ENCODE measurements at places on chromosomes 16 and 17. TPM values are rescaled to one million over a fixed set of nuclear protein-coding genes. Genes with fewer than 3 reads are reported as not detected.

GRCh38 chr16:79104567-79104966 lies 496.0 kb downstream of the MAF start:
- H3K27ac ChIP-seq: no peak overlapping the region
- no peak overlapping the region for H3K4me3 ChIP-seq
- H3K4me1 ChIP-seq: no peaks in the 10 kb centered on the region
- DNase-seq: no peak
- H3K36me3 ChIP-seq: no peaks in the 10 kb centered on the region

DNA sequence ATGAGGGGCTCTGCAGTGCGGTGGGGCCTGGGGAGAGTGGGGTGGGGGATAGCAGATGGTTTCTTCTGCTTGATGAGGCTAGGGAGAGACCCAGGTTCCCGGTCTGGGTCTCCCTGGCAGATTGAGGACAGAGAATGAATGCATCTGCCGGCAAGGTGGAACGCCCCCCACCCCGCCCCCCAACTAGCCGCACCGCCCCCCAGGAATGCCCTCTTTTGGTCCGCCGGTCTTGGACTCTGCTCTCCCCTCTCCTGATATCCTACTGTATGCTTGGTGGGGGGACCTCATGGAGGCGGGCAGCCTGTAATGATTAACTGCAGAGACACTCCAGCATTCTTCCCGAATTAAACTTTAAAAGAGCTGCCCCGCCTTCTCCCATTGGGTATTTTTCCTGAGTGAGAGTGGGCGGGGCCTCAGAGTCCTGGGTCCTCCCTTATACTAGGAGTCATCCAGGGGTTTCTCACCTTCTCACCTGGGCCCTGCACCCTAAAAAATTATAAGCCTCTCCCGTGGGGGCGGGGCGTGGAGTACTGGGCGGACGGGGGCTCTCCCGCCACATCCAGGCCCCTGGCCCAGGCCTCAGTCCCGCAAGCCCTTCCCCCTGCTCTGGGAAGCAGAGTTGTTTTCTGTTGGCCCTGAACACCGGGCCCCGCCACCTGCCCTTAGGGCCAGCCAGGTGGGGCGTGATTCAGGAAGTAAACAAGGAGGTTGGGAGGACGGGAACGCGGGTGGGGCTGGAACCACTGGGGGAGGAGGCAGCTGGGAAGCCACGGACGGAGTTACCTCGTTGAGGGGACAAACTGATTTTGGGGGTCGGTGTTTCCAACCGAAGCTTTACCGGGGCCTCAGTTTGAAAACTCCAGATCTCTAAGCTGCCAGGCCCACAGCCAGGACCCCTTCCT lies 1.5 kb downstream of the GRB7 start:
- H3K27me3 ChIP-seq: no peaks in the 10 kb centered on the region
- H3K4me1 ChIP-seq: peaks cover 21% of the 10 kb centered on the region
- no peak for DNase-seq
- H3K27ac ChIP-seq: no peak overlapping the region

GRCh38 chr17:58587713-58588117 lies 73.3 kb upstream of the MTMR4 start:
- no peaks in the 10 kb centered on the region for H3K36me3 ChIP-seq
- H3K4me3 ChIP-seq: no peak overlapping the region
- no peak overlapping the region for H3K27ac ChIP-seq
- peak; percentile 56 for DNase-seq

DNA sequence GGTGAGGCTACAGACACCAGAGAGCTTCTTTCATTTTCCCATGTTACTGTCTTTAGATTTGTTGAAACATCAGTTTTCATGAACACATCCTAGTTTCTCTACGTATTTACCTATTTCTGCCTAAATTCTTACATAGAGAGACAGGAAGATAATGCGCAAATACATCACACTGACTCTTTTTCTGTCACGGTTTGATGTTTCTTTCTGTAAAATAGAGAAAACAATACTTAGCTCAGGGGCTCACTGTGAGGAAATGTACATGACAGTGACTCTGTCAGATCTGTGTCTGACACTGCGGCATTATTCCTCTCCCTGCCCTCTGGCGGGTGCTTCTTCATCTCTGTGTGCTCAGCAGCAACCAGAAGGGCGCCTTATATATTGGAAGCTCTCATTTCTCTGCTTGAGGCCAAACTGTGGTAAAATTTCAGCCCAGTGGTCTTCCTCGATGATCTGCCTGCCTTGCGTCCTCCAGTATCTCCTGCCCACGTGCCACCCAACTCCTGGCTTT lies 264.1 kb downstream of the PHKB start:
- no peaks in the 10 kb centered on the region for H3K4me1 ChIP-seq
- H3K27ac ChIP-seq: no peak overlapping the region
- no peaks in the 10 kb centered on the region for H3K27me3 ChIP-seq
- no peaks in the 10 kb centered on the region for H3K36me3 ChIP-seq

- no peaks in the 10 kb centered on the region for H3K36me3 ChIP-seq
- no peak overlapping the region for H3K4me3 ChIP-seq
- DNase-seq: no peak
- H3K27me3 ChIP-seq: 0 out of 2 replicates have a peak, but pooled peaks cover under 1% of the 10 kb centered on the region
Measured at GRCh38 chr17:32558326-32558955, 71.6 kb downstream of the CDK5R1 start.

DNA sequence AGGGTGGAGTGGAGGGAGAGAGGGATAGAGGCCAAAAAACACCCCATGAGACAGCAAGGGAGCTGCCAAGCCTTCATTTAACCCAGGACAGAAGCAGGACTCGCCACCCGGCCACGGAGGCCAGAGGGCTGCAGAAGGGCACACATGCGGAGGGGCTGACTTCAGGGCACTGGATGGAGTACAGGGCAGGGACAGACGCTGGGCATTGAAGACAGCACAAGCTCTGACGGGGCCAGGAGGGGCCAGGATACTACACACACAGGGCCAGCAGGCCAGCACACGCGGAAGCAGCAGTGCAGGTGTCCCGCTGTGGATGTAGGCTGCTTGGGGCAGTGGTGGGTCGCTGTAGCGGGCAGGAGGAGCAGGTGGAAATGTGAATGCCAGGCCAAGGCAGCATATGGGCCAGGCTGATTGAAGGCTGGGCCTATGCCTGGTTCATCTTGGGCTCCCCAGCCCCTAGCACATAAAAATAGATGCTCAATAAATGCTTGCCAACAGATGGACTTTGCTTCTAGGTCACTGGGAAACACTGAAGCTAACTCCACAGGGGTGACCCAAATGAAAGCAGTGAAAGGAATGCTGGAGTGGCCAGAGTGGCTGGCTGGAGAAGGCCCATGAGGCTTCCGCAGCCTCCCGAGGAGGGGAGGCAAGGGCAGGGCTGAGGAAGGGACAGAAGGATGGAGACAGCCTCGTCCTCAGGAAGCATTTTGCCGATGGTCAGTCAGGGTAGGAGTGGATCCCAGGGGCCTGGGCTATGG lies 61.6 kb downstream of the GNA13 start:
- H3K27me3 ChIP-seq: no peaks in the 10 kb centered on the region
- H3K36me3 ChIP-seq: no peaks in the 10 kb centered on the region
- no peak overlapping the region for H3K27ac ChIP-seq
- H3K4me3 ChIP-seq: no peak overlapping the region

DNA sequence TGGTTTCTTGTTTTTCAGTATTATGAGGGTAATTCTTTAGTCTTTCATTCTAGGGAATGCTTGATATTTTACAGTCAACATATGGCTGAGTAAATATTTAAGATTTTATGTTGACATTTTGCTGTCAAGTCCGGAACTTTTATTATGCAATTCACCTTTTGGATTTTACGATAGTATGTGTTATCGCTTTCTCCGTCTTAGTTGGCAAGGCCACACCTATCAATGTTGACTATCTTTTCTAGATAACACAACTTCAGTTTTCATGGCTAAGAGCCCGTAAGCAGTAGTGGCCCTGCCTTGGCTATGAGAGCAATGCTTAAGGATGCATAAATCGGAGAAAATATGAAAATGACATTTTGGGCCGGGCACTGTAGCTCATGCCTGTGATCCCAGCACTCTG lies 39.5 kb upstream of the CDH13 start:
- H3K27me3 ChIP-seq: no peaks in the 10 kb centered on the region
- peak overlapping the region; percentile 22 for H3K27ac ChIP-seq
- no peak overlapping the region for H3K4me3 ChIP-seq
- H3K4me1 ChIP-seq: peaks cover 43% of the 10 kb centered on the region

DNA sequence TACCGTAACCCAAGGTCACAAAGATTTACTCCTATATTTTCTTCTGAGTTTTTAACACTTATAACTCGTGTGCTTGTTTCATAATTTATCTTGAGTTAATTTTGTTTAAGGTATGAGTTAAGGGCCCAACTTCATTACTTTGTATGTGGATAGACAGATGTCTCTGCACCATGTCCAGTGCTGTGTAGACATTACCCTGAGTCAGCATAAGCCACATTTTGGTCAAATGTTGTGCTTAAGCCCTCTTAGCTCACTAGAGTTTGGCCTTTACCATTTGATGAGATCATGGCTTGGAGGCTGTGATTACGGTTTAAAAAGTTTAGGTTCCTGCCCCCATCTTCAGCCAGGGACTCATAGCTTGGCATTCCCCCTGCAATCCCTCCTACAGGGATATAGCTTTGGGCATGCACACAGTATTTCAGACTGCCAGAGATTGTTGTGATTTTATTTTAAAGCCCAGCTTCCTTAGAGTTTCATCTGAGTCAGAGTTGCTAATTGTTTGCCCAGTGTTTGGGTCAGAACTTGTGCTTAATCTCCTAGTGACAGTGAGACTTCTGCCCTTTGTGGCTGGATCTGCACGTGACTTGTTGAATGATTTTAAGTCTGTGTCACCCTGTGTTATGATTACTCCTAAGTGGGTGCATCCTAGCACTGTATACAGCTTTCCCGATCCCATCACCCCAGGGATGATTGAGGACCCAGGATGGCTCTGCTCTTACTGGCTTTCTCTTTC lies 393.1 kb downstream of the CNTNAP4 start:
- no peak overlapping the region for H3K27ac ChIP-seq
- DNase-seq: no peak
- H3K4me3 ChIP-seq: no peak overlapping the region
- no peaks in the 10 kb centered on the region for H3K4me1 ChIP-seq
- H3K36me3 ChIP-seq: no peaks in the 10 kb centered on the region
- H3K27me3 ChIP-seq: no peaks in the 10 kb centered on the region

- no peaks in the 10 kb centered on the region for H3K36me3 ChIP-seq
- no peaks in the 10 kb centered on the region for H3K27me3 ChIP-seq
- DNase-seq: peak; percentile 75
- H3K4me1 ChIP-seq: peaks cover 8% of the 10 kb centered on the region
- H3K27ac ChIP-seq: no peak overlapping the region
Measured at GRCh38 chr16:19086322-19087199, 19.1 kb downstream of the COQ7 start.

DNA sequence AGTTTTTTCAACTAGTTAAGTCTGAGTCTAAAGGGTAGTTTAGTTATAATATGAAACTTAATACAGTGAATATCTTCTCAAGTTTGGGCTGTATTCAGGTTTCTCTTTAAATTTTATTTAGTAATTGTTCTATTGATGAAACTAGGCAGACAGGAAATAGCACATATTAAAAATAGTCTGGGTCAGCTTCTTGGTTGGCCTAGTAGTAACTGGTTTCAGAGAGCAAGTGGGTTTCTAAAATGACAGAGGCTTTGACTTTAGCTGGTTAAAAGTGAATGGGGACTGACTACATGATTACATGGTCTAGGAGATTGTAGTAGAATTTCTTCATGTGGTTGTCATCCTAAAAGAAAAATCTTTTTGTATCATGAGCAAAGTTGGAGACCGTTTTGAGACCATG lies 46.8 kb downstream of the OMG start:
- no peak overlapping the region for H3K4me3 ChIP-seq
- H3K27me3 ChIP-seq: no peaks in the 10 kb centered on the region
- H3K36me3 ChIP-seq: peaks cover 53% of the 10 kb centered on the region

DNA sequence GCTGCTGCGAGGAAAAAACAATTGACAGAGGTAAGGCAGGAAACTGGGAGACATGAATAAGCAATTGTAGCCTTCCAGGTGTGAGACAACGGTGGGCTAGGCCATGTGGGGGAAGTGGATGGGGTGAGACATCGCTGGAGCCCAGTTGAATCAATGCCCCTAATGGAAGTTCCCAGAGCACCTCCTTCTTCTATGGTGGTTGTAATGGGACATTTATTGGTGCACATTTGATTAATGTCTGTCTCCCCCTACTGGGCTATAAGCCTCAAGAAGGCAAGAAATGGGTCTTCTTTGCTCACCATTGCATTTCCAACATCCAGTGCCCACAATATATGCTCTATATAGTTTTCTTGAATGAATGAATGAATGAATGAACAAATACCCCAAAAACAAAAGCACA lies 22.7 kb upstream of the CD300E start:
- H3K27me3 ChIP-seq: peaks cover 48% of the 10 kb centered on the region
- H3K4me1 ChIP-seq: no peaks in the 10 kb centered on the region
- DNase-seq: no peak
- no peak overlapping the region for H3K4me3 ChIP-seq

- no peak for DNase-seq
- H3K27me3 ChIP-seq: no peaks in the 10 kb centered on the region
- H3K36me3 ChIP-seq: no peaks in the 10 kb centered on the region
- no peak overlapping the region for H3K27ac ChIP-seq
- H3K4me3 ChIP-seq: no peak overlapping the region
Measured at GRCh38 chr17:27927781-27928180, 34.6 kb upstream of the LYRM9 start.

GRCh38 chr17:21211825-21212479 lies 2.0 kb downstream of the TMEM11 start:
- H3K27me3 ChIP-seq: no peaks in the 10 kb centered on the region
- H3K4me3 ChIP-seq: no peak overlapping the region
- H3K36me3 ChIP-seq: peaks cover 44% of the 10 kb centered on the region
- no peak for DNase-seq
- no peak overlapping the region for H3K27ac ChIP-seq

DNA sequence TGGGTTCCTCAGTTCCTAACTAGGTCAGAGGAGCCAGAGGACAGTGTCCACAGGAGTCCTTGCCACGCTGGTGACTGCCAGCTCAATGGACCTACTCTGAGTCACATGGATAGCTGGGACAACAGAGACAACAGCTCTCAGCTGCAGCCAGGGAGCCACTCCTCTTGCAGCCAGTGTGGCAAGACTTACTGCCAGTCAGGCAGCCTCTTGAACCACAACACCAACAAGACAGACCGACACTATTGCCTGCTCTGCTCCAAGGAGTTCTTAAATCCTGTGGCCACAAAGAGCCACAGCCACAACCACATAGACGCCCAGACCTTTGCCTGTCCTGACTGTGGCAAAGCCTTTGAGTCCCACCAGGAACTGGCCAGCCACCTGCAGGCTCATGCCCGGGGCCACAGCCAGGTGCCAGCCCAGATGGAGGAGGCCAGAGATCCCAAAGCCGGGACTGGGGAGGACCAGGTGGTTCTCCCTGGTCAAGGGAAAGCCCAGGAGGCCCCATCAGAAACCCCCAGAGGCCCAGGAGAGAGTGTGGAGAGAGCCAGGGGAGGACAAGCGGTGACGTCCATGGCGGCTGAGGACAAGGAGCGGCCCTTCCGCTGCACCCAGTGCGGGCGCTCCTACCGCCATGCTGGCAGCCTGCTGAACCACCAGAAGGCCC lies 6.7 kb downstream of the ZNF646 start:
- H3K4me1 ChIP-seq: no peaks in the 10 kb centered on the region
- no peak for DNase-seq
- no peak overlapping the region for H3K4me3 ChIP-seq
- H3K27me3 ChIP-seq: no peaks in the 10 kb centered on the region
- H3K27ac ChIP-seq: no peak overlapping the region
- peaks cover 84% of the 10 kb centered on the region for H3K36me3 ChIP-seq

KATNB1 gene
- total RNA-seq: 15.8 TPM

OTOP2 gene
- not detected for total RNA-seq

KIF19 gene
- total RNA-seq: not detected

SLFN11 gene
- 13.9 TPM for total RNA-seq

SMIM22 gene
- not detected for total RNA-seq

TBX2 gene
- total RNA-seq: 6.4 TPM

CLDN7 gene
- total RNA-seq: not detected

ST6GALNAC1 gene
- total RNA-seq: not detected

TNP2 gene
- total RNA-seq: not detected

DYNC1LI2 gene
- 101 TPM for total RNA-seq

C16orf74 gene
- 20.8 TPM for total RNA-seq

KRTAP3-2 gene
- total RNA-seq: not detected

KCNH4 gene
- not detected for total RNA-seq
